Tibial nerve (tissue), 4 donors: ENCODE measurements at places on chromosomes 1 and 21. TPM values are rescaled to one million over a fixed set of nuclear protein-coding genes. Genes with fewer than 3 reads are reported as not detected.

- no peak for DNase-seq
These were observed at the start of gene DMBX1 for GRCh38 chr1:46489638-46490405. TSS of gene DMBX1 (plus strand) at chr1:46489836. CDS start at chr1:46507011, 17,175 bp downstream.

The LAPTM5 gene
- 67.8 TPM for total RNA-seq

DNA sequence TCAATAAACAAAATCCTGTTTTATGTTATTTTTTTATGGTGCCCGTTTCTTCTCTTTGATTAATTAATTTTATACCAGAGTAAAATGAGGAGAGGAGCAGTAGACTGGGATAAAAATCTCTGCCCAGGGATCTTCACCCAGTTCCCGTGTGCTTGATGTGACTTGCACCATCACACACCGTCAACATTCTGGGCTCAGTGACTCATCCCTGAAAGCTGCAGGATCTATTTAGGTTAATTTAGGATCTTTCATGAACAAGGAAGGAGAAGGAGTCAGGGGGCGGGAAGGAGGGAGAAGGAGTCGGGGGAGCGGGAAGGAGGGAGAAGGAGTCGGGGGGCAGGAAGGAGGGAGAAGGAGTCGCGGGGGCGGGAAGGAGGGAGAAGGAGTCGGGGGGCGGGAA is 182.4 kb downstream of the SMYD3 start:
- no peak for DNase-seq

DNA sequence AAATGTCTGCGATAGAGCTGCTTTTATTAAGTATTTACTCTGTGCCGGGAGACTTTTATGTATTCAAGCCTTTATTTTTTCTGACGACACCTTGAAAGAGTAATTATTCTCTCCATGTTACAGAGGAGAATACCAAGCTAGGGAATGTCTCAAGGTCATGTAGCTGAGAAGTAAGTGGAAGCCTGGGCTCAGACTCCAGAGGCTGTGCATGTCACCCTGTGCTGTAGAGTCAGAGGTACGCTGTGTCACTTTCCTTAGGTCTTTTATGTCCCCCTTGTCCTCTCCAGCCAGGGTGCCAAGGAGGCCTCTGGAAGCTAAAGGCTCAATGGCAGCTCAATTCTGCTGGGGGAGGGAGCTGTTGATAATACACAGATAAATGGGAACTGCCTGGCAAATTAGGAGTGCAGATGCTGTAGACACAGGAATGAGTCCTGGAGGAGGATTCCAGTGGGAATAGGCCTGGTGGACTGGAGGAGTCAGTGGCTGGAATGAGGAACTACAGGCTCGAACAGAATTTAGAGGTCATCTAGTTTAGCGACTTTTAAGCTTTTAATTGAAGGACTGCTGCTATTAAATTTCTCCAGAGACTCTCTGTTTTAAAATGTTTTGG is 9.3 kb upstream of the IL19 start:
- DNase-seq = no peak

The LIN28A gene
- not detected for total RNA-seq

The IVL gene
- total RNA-seq = not detected

The SCAMP3 gene
- total RNA-seq = 61.1 TPM

GRCh38 chr1:164602101-164602422 is 43.1 kb downstream of the PBX1 start:
- no peak for DNase-seq

The HCRTR1 gene
- not detected for total RNA-seq

- no peak for DNase-seq
These were observed 29.4 kb downstream of the MAP3K7CL start for GRCh38 chr21:29159842-29160241.

DNA sequence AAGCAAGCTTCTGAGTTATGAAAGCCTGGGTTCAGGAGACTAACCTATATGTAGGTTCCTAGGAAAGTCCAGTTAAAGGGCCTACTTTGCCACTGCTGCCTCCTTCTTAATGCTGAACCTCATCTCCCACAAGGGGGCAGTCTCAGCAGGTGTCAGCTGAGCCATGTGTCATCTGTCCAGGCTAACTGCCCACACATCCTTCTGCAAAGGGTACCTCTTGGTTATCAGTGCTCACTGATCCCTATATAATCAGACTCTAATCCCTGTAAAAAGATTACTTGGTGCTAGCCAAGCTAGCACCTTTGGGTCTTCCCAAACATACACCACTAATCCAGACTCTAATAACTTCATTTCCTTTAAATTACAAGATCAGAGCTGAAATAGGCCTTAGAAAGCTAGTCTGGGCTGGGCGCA is 9.0 kb downstream of the PRDX1 start:
- peak; percentile 31 for DNase-seq

The SLC1A7 gene
- not detected for total RNA-seq

DNA sequence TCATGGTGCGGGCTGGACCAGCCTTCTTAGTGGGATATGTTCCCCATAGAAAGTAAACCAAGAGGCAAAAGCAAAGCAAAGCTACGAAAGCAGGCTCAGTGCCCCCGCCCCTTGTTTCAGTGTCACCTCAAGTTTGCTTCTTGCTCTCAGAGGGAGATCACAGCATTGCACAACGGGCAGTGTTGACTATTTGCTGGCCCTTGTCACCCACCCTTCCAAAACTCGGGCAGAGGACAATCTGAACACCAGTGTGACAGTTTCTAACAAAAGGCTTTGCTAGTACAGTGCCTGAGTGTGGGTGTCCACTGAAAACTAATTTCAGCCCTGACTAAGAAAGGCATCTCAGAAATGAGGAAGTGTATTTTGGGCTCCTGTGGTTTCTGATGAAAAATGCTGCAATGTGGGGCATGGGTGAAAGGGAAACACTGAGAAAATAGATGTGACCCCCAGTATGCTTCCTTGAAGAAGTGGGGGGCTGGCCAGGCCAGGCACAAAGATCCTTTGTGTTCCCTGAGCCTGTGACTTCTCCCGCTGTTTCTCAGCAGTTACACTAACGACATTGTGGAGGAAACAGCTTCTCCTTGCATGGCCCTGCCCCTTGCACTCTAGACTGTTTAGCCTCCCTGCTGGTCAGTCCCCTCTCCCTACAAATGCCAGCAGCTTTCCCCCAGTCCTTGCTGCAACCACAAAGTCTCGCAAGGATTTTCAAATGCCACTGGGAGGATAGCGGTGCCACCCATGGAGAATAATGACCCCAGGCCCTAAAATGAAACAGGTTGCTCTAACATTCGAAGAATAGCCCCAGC is 33.3 kb upstream of the KCNE1 start:
- no peak for DNase-seq

- DNase-seq = no peak
These were observed 45.6 kb downstream of the XCL2 start for GRCh38 chr1:168498159-168498631.

DNA sequence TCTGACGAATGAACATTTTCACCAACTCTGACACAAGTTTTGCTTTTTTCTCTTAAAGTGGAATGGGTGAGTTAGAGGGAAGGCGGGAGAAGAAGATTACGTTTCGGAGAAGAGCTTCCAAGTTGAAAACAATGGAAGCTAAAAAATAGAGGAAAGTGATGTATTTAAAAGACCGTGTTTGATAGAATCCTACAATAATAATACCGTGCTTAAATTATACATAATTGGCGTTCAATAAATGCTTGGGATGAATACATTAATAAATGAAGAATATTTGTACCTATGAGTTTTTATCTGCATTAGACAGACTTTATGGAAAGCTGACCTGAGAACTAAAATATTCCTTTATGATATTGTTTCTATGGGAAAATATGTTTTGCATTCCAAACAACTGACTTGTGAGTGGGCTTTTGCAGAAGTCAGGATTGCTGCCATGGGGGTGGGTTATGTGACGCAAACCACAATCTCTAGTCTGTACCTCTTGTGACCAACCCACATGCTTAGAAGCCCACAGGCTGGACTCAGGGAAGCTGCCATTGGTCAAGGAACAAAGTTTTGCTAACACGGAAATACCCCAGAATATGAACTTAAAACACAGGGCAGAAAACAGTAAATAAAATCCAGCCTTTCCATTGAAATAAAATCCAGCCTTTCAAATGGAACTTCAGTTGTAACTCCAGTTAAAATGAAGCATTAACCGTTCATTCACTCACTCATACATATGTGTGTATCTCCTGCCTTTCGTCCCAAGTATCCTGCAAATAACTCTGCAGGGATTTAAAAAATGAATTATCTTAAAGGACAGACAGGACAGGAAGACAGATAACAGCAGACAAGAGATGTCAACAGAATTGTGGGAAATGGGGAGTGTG is 21.3 kb upstream of the ATF3 start:
- DNase-seq = no peak

The CNN3 gene
- 322 TPM for total RNA-seq

The CLCA2 gene
- not detected for total RNA-seq

GRCh38 chr1:33244809-33245186 is 11.5 kb upstream of the ZNF362 start:
- DNase-seq = no peak

The NOS1AP gene
- 4.6 TPM for total RNA-seq

The MTHFR gene
- 61.2 TPM for total RNA-seq
